ENCODE measurements at places on chromosomes 1 and 21.

DNA sequence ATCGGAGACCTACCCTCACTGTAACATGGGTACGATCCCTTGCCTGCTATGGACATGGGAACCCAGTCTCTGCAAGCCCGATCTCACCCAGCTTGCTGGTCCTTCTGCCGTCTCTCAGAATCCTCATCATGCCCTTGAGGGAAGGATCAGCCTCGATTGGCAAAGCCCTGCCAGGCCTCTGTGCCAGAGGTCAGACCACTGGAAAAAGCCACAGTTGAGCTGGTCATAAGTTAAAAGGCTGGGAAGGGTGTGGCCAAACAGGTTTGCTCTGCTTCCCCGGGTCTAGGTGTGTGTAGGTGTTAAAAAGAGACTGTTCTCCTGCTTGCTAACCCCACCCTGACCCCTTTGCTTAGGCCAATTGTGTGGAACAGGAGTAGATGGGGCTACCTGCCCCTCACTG lies 19.5 kb upstream of the PADI3 start:
- DNase-seq = no peak

GRCh38 chr1:171515299-171515698 lies 30.0 kb downstream of the PRRC2C start:
- DNase-seq = no peak

DNA sequence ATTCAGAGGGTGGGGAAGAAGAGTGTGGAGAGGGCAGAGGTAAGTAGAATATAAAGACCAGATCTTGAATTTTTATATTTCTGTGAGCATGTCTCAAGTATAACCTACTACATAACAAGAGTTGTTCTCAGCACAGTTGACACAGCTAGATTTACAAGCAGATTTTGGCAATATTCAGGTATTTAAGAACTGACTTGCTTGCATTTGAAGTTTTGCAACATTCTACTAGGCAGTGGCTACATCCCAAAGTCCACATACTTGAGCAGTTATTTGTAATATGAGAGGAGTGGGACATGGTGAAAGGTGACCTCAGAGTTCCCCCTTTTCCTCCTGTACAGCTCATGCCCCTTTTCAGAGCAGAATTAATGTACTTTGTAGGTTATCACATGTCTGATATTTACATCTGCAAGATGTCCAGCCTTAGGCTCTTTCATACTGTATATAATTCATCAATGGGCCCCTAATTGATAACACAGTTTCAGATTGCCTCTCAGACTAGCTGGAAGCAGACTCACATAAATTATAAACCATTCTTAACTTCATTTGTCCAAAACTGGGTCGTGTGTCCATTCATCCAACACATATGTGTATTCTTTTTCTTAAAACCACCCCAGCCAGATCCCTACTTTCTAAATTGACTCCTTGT lies 136.7 kb upstream of the RAVER2 start:
- no peak for DNase-seq

DNA sequence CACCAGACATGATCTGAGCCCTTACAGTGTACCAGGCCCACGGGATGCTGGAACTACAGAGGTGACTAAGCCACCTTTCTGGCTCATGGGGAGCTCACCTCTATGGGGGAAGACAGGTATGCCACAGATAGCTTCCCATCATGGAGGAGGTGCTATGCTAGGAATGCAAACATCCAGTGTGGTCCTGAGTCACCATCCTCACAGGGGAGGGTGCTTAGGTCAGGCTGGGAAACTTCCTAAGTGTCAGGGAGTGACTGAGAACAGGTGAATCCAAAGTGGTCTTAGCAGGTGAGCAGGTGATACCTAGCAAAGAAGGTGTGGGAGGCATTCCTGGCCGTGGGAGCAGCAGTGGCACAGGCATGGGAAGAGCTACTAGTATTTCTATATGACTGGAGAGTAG lies 8.6 kb upstream of the RASSF5 start:
- DNase-seq = no peak

GRCh38 chr1:211811126-211811525 lies 19.4 kb downstream of the LPGAT1 start:
- DNase-seq = no peak

- no peak for DNase-seq
Measured at GRCh38 chr1:115814685-115815398, 26.1 kb downstream of the NHLH2 start.

- no peak for DNase-seq
Measured at GRCh38 chr1:90835661-90836344, 118.7 kb upstream of the BARHL2 start.

DNA sequence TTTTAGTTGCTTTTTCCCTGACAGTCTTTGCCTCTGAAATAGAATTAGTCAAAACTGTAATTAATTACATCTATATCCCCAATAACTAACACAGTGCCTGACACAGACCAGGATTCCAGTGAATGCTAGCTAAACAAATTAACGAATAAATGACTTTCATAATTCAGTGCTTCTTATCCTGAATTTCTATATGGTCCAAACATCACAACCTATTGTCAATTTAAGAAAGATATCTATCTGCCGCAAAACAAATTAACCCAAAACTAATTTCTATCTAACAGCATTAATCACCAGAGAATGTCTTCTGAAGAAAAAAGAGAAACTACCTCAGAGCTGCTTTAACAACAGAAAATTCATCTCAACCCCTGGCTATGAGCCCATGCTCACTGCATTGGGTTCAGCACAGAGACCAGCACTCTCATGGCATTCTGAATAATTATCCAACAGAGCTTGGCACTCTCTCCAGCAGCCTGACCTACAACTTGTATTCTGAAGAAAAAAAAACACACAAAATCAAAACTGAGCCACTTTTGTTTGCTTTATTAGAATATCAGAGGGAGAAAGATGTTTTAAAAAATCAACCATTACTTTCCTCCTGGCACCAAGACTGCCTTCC lies 547.3 kb upstream of the BEND5 start:
- DNase-seq = no peak

- no peak for DNase-seq
Measured at GRCh38 chr1:32352831-32353383, 9.4 kb downstream of the FAM229A start.

- peak; percentile 5 for DNase-seq
Measured at GRCh38 chr1:119815361-119815760, 4.1 kb upstream of the REG4 start.

- no peak for DNase-seq
Measured at GRCh38 chr1:61326713-61327112, 244.4 kb downstream of the NFIA start.

- no peak for DNase-seq
Measured at GRCh38 chr1:230909974-230910754, 41.8 kb upstream of the C1orf198 start.

DNA sequence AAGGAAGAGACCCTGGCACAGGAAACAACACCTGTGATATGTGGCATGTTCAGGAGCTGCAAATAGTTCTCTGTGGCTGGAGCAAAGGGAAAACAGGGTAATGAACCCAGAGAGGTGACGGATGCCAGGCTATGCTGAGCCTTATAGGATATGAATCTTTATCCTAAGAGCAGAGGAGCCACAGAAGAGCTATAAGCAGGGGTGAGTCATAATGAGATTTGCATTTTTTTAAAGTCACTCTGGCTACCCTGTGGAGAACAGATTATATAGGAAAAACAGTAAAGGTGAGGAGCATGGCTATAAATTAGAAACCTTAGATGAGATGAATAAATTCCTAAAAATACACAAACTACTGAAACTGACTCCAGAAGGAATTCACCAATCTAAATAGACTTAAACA lies 12.8 kb upstream of the MPL start:
- no peak for DNase-seq

- DNase-seq = no peak
Measured at GRCh38 chr1:25556791-25557476, 13.5 kb downstream of the LDLRAP1 start.

DNA sequence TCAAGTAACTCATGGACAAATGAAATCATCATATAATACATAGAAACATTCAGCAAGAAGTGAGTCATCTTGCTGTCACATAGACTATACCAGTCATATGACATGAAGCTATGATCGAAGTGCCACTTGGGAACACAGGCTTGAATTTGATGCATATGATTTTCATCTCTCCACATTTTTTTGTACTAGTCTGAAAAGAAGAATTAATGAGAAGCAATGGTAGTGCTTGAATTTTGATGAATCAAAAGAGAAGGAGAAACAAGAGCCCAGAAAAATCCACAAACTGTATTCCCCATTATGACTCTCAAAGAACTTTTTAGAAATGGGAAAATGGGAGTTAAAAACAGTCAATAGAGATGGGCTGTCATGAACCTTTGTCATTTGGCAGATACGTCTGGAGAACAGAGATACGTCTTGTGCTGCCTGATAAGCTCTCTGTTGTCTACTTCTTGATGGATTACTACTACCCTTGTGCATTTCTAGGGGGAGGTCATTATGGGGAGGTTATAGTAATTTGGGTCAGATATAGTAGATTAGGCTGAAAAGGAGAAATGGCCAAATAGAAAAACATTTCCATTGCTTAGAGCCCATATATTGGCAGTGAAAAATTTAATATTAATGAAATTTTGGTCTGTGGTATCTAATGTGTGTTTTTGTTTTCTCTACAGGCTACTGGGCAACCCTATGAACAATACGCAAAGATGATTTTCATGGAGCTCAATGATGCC lies 8.0 kb upstream of the LEPR start:
- DNase-seq = no peak

GRCh38 chr21:25831300-25831960 lies 96.7 kb downstream of the GABPA start:
- no peak for DNase-seq

- DNase-seq = no peak
Measured at GRCh38 chr1:36912365-36912865, 121.9 kb downstream of the GRIK3 start.

GRCh38 chr1:158931055-158931737 lies at the start of gene PYHIN1:
Gene PYHIN1, plus strand, starts transcription at chr1:158931552. Its CDS starts 5,359 bp downstream, at chr1:158936911.
- DNase-seq = no peak

- DNase-seq = no peak
Measured at GRCh38 chr1:116515702-116516101, 55.1 kb downstream of the CD58 start.

DNA sequence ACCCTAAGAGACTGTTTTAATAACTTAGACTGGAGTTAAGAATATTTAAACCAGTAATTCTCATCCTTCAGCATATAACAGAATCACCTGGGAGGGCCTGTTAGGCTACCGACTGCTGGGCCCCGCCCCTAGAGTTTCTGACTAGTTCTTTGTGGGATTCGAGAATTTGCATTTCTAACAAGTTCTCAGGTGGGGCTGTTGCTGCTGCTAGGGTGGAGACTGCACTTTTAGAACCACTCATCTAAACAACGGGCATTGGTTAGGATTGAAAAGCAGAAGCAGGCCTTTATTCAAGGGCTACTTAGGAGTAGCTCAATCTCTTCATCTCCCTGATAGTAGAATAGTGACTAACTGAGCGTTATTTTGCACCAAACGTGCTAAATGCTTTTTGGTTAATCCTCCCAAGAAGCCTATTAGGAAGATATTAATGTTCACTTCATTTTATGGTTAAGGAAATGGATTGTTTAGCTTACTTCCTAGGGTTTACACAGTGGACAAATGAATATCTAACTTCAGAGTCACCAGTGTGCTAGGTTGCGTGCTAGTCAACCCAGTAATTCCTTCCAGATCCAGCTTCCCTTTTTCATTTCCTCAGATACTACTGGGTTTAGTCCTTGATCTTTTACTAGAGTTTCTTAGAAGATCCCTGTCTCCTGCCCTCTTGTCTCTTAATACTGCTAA lies 31.1 kb upstream of the UAP1 start:
- no peak for DNase-seq

GRCh38 chr21:44455524-44456213 lies 359 bp downstream of the LRRC3 start:
- DNase-seq = no peak

DNA sequence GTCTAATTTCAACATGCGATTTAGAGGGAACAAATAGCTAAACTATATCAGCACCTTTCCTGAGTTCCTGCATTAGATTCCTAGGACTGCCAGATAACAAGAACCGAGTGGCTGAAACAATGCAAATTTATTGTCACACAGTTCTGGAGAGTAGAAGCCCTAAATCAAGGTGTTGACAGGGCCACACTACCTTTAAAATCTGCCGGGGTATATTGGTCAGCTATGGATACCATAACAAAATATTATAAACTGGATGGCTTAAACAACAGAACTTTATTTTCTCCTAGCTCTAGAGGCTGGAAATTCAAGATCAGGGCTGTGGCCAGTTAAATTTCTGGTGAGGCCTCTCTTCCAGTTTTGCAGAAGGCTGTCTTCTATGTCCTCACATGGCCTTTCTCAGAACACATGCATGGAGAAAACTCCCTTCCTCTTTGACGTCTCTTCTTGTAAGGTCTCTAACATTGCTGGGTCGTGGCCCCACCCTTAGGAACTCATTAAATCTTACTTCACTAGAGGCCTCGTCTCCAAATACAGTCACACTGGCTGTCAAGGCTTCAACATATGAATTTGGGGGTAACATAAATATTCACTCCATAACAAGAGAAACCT lies 144.3 kb downstream of the FCRL5 start:
- no peak for DNase-seq

GRCh38 chr1:173423291-173423690 lies 53.8 kb upstream of the PRDX6 start:
- DNase-seq = no peak

DNA sequence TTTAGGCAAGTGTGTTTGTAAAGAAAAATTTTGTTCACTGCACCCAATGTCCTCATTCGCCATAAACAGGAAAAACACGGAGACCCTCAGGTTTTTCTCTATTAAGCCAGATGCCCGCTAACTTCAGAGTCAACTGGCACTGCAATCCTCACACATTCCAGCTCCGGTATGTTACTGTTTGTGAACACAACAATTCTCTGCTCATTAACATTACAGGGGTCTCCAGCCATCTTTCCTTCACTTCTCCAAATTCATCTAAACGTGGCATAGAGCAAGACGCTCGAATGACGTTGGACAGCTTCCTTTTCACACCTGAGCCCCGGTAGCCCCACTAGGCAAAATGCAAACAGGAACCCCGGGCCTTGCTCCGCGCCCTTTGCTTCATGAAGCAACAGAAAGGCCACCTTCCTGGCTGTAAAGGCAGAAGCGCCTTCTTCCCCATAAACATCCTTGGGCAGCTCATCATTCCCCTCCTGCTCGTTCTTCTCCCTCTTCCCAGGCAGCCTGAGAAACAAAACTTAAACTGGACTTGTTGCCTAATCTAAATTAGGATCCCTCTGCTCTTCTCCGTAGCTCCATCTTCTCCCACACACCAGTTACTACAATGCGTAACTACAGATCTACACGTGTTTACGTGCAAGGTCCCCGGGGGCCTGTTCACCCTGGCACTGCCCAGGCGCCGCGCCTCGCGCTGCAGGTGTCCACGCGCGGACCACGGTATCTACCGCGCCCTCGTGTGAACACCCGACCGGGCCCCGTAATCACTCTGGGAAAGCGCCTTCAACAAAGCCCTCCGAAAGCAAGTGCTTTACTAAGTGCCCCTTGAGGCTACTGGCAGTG lies 1.2 kb downstream of the LBR start:
- DNase-seq = no peak

DNA sequence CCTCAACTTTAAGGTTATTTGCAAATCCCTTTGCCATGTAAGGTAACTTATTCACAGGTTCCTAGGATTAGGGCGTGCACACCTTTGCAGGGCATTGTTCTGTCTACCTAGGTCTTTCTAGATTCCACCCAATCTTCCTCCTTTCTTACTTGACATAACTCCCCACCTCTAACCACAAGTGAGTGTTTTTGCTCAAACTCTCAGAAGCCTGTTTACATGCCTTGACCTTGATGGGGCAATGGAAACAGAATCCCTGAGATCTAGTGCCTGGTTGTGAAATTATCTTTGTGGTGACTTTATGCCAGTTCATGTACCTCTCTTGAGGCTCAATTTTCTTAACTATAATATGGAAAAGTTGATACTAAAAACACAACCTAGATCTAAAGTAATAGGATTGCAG lies 296.6 kb downstream of the TTLL7 start:
- no peak for DNase-seq
